Naive thymus-derived CD4-positive, alpha-beta T cell (primary cell): ENCODE measurements at places on chromosomes 3 and 15. TPM values are rescaled to one million over a fixed set of nuclear protein-coding genes. Genes with fewer than 3 reads are reported as not detected.

EXD1 gene
- not detected for total RNA-seq

SLC6A11 gene
- total RNA-seq = not detected in 2 replicates

DNA sequence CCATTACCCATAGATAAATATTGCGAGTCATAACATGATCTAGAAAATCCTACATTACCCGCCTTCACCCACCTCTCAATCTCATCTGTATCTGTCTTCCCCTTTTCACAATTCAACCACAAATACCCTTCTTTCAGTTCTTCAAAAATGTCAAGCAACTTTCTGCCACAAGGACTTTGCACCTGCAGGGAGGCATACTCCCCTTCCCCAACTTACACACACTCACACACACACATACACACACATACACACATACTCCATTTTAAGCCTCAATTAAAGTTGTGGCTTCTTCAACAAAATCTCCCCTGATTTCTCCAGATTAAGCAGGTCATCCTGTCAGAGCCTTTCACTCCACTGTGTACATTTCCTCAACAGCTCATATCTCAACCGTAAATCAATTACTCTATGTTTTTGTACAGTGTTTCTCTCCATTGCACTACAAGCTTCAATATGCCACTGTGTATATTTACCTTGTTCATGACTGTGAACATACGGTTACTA is 33.1 kb upstream of the CCDC50 start:
- DNase-seq = no peak

DNA sequence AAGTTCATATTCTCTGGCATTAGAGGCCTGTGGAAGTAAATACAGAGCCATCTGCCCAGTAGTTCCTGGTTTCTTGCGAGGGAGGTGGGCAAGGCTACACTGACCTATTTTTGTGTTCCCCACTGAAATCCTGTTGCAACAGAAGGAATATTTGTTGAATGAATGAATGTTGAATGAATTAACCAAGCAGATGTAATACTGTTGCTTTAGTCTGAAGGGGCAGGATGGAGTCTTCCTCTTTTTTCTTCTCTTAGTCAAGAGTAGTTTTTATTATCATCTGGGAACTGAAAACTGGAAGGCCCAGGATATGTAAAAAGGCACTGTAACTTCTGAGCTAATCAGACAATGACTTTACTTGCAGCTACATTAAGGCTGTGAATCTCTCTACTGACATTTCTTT is 17.1 kb downstream of the BLOC1S6 start:
- no peak for DNase-seq

- DNase-seq = no peak
These were observed 94.5 kb downstream of the CFAP20DC start for GRCh38 chr3:58955308-58955707.

- no peak for DNase-seq
These were observed 104.5 kb upstream of the SLCO2A1 start for GRCh38 chr3:134134240-134134639.
